ENCODE measurements at places on chromosomes 1 and 21.

DNA sequence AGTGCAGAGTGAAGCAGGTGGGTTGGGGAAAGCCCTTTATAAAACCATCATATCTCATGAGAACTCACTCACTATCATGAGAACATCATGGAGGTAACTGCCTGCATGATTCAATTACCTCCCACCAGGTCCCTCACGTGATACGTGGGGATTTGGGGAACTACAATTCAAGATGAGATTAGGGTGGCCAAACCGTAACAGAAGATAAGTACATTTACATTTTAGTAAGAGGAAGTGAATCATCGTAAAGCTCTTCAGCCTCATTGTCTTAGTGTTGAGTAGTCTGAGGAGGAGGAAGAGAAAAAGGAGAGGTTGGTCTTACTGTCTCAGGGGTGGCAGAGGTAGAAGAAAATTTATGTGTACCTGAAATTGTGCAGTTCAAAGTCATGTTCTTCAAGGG is 1053.4 kb upstream of the ADGRL4 start:
- DNase-seq: no peak

DNA sequence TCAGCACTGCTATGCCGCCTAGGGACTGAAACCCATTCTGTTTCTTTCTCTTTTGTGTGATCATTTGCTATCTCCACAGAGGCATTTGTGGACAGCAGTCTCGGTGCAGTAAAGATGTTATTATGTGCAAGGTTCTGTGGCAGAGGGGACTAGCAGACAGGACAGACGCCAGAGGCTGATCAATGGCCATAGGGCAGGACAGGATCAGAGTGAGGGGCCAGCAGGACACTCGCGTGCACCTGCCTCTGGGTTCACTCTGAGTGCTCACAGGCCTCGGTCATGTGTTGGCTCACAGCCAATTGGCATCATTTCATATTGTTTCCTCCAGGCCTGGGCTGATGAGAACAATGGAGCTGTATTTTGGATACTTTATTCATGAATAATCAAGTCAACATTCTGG is 212.6 kb downstream of the TGFB2 start:
- peak; percentile 46 for DNase-seq

- no peak for DNase-seq
These were observed 1377.7 kb upstream of the ADGRL4 start for GRCh38 chr1:80384083-80384830.

GRCh38 chr1:155051342-155051776 is 243 bp downstream of the ADAM15 start:
- DNase-seq: no peak

DNA sequence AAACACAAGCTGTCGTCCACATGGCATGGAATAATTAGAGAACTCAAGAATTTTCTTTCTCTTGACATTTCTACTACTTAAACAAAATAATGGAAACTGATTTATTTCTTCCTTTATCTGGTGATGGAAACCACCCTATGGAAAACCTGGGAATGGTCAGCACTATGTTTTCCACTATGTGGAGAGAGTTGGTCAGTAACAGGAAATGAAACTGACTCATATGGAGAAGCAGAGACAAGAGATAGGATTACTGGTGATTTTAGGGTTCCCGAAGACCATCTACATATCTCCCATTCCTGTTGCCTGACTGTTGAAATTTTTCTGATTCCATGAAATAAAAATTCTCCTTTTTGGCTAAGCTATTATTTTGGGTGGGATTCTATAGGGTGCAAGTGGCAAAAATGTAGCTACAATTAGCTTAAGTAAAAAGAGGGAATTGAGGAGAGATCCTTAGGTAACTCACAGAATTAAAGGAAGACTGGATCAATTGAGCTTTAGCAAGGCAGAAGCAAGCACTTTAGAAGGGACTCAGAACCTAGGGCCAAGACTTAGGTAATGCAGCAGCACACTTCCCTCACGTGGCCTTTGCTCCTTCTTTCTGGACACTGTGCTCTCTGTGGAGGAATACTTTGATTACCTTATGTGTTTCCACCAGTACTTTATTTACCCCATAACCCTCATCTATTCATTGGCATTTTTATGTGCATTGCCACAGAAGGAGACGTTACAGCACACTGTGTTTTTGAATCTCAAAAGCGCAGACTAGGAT is 89.6 kb downstream of the LEPR start:
- no peak for DNase-seq

- DNase-seq: no peak
These were observed 2.1 kb downstream of the KDM5B start for GRCh38 chr1:202805886-202806844.

GRCh38 chr1:173048621-173049321 is 2.0 kb downstream of the TNFSF18 start:
- DNase-seq: no peak

DNA sequence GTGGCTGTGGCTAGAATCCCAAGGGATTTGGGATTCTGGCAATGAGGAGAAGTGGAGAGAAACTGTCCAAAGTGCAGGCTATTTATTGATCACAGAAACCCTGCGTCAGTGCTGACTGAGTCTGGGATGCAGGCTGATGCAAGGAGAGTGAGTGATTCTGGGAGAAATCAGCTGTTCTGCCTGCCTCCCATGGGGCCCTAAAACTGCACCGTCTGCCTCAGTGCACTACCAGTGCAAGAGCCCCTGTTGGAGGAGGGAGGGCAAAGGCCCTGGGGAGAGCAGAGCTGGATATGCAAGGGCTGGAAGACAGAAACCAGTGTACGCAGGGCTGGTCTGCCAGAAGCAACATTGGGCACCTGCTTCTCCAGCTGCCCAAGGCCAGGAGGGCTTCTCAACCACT is 42.6 kb downstream of the C1orf198 start:
- DNase-seq: no peak

- DNase-seq: no peak
These were observed 271.7 kb upstream of the C1orf174 start for GRCh38 chr1:4171480-4172450.

DNA sequence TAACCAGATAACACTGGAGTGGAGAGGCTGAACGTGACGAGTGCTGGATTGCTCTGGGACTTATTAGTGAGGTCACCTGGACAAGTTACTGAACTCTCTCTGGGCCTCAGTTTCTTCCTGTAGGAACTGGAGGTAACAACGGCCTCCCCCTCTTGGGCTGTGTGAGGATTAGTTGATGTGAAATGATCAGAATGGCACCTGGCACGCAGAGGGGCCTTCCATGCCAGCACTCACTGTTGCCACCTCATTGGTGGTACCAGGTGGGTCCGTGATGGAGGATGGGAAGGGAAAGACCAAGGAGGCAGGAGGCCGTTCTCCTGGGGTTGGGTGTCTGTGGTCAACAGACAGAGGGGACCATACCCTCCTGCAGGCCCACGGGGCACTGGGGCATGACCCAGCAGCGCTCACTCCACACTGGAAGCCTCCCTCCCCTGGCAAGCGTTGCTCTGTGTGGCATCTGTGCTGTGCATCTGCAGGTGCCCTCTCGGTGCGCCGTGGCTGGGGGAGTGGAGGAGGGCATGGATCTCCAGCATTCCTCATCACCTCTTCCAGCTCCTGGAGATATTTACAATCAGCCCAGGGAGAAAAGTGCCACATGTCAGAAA is 349.5 kb upstream of the VAMP3 start:
- DNase-seq: no peak

DNA sequence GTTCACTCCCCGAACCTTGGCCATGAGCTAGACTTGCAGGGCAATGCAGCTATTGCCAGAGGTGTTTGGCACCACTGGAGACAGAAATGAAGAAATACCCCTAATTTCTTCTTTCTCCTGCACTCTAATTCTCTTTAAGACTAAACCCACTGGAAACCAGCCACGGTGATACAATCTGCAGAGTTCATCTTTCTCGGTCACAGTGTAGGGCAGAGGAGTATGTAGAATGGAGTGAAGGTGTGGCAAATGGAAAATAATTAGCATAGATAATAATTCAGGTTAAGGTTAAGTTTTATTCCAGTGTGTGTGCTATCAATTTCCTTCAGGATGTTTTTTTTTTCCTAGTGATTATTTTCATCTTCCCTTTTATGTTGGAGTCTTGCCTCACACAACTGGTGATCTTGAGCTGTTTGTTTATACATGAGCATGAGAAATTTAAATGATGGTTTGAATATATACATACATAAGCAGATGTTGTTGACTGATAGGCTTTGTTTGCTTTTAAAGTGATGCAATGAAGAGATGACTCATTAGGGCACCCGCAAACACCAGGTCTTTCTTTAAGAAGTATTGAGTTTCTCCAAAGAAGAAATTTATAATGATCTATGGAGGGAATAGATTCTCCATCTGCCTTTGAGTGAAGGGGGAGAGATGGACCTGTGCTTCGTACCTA is 81.9 kb downstream of the SPATA17 start:
- DNase-seq: no peak

- DNase-seq: no peak
These were observed 193.9 kb upstream of the SNX7 start for GRCh38 chr1:98467586-98467985.

DNA sequence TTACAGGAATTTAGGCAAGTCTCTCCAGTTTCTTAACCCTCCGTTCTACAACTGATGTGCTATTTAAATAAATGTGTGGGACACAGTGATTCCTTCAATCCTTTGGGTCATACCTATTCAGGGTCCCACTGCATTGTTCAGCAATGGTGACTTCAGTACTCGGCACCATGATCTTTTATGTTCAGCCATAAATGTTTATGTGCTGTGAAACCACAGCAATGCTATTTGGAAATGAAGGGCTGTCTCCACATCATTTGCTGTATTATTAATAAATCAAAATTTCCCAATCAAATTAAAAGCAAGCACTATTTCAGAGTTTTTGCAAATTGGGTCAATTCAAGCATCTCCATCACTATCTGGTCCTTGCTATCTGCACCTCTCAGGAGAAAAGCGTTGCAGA is 84.8 kb downstream of the NR5A2 start:
- no peak for DNase-seq

GRCh38 chr1:103516693-103517092 is 8.8 kb upstream of the RNPC3 start:
- no peak for DNase-seq

DNA sequence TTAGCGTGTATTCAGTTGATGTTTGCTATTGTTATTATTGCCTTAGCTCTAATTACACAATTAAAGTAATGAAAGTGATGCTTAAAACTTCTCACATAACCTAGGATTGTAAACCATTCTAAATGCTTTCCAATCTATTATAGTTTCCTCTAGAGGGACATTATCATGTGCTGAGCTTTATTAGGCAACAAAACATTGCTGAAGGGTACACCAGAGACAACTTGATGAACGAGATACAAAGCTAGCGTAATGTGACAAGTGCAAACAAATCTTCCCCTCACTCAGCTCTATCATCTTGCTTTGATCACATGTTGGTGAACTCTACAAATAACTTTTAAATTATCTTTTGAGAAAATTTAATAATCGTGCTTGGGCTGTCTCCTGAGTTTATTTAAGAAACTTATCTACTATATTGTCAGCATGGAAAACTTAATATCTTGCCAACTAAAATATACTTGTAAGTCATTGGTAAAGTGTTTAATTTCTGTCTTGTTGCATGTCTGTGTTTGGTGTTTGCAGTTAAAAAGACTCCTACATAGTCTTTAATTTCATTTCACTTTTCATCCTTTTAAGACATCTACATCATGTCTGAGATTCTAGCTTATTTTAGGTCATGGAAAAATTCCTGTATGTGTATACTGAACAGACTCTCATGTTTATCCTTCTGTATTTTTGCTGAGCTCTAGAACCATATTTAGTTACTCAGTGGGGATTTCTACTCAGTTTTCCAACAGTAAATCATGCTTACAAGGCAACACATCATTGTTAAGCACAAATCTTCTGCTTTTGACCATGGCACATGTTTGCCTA is 104.2 kb upstream of the ADAMTS5 start:
- DNase-seq: no peak

GRCh38 chr1:194705123-194705854 is 1518.9 kb upstream of the B3GALT2 start:
- no peak for DNase-seq

GRCh38 chr21:33767236-33767635 is 124.9 kb downstream of the ITSN1 start:
- DNase-seq: no peak

DNA sequence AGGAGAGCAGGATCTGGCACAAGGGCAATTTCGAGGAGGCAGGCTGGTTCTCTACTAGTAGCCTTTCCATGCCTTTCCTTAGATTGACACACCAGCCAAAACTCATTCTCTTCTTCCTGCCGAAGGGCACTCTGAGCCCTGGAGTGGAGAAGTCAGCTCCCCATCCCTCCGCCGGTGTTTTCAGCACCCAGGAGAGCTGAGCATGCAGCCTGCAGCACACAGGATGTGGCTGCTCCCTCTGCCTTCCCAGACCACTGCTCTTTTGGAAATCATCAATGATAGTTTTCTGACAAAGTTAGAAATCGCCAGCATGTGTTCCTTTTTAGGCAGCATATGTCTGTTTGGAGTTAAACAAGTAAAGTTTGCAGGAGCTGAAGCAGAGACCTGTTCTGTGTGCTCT is 11.7 kb downstream of the RNU5D-1 start:
- no peak for DNase-seq

- DNase-seq: no peak
These were observed 24.3 kb upstream of the EPS8L3 start for GRCh38 chr1:109787845-109788601.

- DNase-seq: no peak
These were observed at the start of gene RHBDL2 for GRCh38 chr1:38941527-38942019. Gene RHBDL2, minus strand, starts transcription at chr1:38941830. Its CDS starts 22,618 bp downstream, at chr1:38919212.

DNA sequence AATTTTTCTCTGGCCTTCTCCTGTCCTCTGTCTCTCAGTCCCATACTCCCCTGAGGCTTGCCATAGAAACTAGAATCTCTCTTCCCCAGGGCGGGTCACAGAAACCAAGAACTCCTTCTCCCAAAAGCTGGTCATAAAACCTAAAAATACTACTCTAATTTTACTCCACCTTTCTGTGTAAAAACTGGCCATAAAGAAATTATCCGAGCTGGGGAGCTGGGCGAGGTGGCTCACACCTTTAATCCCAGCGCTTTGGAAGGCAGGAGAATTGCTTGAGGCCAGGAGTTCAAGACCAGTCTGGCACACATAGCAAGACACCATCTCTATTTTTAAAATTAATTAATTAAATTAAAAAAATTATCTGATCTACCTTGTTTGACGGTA is 3.0 kb downstream of the ALG14 start:
- no peak for DNase-seq

DNA sequence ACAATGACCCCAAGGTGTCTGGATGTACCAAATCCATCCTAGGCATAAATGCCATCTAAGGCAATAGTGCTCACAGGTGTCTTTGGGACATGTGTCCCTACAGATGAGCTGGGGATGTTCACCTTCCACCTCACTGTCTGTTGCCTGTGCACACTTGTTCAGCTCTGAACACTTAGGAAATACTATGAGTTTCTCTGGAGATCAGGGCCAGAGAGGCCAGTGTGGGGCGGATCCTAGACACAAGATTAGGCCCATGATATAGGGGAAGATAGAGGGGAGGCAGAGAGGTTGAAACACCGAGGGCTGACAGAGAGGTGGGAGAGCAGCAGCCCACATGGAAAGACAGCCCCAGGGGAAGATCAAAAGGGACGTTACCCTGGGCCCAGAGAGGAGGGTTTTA is 25.6 kb downstream of the C1orf116 start:
- no peak for DNase-seq

Data from NCI-H1417 treated with DMSO at 0.1 percent for 48 hours (cell line).